ENCODE measurements at places on chromosomes 5 and 9. TPM values are rescaled to one million over a fixed set of nuclear protein-coding genes. Genes with fewer than 3 reads are reported as not detected.

CSF2 gene
- total RNA-seq = not detected

GRXCR2 gene
- total RNA-seq = not detected

CFAP90 gene
- not detected for total RNA-seq

CDC25C gene
- total RNA-seq = 7.9 TPM

SNAPC4 gene
- total RNA-seq = 25.8 TPM

FBN2 gene
- 5.9 TPM for total RNA-seq

NR5A1 gene
- not detected for total RNA-seq

Data from vein endothelial cell (primary cell).